ENCODE measurements at places on chromosomes 1 and 21.
A peak's percentile ranks its signal among the peaks of the same experiment; 100 is the strongest.

- peak; percentile 8 for DNase-seq
Measured at GRCh38 chr1:20719261-20719660, 1.5 kb upstream of the KIF17 start.

GRCh38 chr1:54137534-54138061 is 15.2 kb downstream of the CDCP2 start:
- no peak for DNase-seq

DNA sequence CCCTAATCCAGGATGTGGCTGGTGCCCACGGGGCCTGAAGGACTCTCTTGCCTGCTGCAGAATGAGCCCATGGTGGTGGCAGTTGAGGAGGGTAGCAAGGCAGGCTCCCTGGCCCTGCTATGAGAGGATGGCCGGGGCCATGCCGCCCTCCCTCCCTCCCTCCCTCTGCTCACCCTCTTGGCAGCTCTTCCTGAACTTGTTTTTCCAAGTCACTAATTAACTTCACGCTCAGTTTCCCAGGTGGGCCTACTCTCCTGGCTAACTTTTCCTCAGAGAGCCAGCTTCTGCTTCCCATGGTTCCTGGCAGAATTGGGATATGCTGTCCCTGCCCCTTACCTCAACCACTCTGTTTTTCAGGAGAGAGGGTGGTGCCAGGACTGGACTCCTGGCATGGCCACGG is 10.2 kb downstream of the KCNC4 start:
- no peak for DNase-seq

- DNase-seq = no peak
Measured at GRCh38 chr1:85240174-85240601, 19.3 kb downstream of the C1orf52 start.

DNA sequence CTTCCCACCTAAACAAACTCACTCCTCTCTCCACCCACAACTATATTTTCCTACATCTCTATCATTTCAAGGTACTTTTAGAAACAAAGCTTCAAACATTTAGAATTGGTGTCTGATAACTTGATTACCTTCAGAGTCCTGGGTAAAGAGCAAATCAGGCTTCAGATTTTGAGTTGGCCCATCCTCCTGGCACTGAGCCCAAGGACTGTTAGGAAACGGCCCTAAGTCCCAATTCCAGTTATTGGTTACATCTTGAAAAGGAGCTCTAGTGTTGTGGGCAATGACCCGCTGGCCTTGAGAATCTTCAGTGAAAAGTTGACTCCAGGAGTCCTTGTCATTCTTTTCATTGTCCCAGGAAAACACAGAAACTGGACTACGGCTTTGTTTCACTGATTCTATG is 15.1 kb downstream of the MTFR1L start:
- no peak for DNase-seq

DNA sequence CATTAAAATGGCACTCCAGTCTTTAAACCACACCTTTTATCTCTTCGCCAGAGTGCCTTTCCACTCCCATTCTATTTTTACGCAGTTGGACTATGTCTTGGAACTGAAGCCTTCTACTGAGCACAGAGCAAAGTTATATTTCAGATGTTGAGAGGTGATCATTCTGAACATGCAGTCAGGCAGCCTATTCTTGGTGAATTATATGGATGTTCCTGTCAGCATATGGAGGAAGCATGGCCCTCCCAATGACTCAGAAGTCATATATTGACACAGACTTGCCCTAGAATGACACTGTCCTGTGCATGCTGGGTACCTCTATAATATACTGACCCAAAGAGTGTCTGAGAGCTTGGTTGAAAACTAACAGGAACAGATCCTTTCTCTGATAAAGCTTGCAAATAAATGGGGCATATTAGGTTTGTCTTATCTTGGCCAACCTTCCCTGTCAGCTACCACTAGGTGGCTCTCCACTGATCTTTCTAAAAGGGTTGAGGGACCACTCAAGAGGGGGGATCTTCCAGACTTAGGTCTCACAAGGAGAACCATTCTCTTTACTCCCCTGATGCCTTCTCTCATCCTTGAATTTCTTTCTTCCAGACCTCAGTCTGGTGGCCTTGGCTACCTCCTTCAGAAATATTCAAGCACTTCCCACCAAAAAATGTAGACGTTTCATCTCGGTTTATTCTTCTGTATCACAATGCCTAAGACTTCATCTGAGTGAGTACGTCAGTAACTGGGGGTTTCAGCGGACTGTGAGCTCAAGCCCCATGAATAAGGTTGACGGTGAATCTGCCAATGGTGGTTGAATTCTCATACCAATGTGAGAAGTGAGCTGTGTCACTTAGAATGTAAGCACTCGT is 11.8 kb upstream of the ALG14 start:
- no peak for DNase-seq

DNA sequence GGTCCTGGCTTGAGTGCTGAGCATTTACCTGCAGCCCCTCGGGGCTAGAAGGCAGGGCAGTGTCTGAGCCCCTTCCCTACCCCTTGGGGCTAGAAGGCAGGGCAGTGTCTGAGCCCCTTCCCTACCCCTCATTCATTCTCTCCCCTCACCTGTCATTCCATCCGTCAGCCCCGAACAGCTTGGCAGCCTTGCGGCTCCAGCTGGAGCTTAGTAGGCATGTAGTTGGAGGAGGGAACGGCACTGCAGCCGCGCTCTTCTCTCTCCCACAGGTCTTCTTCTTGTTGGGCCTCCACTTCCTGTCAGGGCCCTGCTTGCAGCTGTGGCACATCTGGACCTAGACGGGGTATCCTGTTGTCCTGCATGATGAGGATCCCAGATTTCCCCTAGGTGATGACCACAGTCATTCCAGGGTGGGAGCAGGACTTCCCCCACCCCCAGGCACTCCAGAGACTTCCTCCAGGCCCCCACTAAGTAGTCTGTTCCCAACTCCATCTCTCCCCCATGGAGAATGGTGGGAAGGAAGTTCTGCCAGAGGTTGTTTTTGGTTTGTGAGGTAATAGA is 22.2 kb downstream of the MAPKAPK2 start:
- no peak for DNase-seq

GRCh38 chr1:165284454-165284853 is 72.1 kb downstream of the LMX1A start:
- no peak for DNase-seq

GRCh38 chr1:11156441-11156840 is 32.7 kb upstream of the ANGPTL7 start:
- no peak for DNase-seq

DNA sequence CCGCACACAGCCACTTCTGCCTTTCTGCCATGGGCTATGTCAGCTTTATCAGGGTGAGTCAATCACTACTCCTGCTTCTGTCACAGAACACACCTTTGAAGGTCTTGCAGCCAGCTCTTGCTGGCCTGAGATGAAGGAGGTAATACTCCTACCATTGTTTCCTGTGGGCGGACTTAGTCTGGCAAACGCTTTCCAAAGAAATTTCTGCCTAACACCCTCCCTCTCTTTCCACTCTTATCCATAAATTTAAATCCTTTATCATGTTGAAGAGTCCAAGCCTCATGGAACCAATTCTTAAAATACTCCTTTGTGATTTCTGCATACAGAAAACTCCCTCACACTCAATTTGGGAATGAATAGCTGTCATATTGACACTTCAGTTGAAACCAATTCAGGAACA is 633.1 kb upstream of the CHRM3 start:
- no peak for DNase-seq

DNA sequence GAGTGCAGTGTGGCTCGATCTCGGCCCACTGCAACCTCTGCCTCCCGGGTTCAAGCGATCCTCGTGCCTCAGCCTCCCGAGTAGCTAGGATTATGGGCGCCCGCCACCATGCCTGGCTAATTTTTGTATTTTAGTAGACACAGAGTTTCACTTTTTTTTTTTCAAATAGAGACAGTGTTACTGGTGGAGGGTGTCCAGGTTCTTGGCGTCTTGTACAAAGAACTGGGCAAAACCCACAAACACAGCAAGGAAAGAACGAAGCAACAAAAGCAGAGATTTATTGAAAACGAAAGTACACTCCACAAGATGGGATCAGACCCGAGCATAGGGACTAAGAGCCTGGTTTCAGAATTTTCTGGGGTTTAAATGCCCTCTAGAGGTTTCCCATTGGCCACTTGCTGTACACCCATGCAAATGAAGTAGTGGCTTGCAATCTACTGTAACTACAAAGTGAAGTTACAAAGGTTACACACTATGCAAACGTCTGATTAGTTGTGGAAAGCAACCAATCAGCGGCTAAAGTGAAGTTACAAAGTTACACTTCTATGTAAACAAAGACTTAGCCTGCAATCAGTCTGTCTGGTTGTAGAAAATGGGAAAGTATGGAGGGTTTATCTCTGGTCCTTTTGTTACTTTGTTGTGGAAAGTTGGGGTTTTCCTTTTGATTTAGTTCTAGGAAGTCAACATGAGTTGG is 199.1 kb downstream of the DYRK1A start:
- DNase-seq = no peak

- DNase-seq = no peak
Measured at GRCh38 chr1:243508303-243508713, 252.5 kb downstream of the SDCCAG8 start.
